Activated CD8-positive, alpha-beta memory T cell treated with anti-CD3 and anti-CD28 coated beads for 1 hour (primary cell): ENCODE measurements at places on chromosomes 5 and 9.
A peak's percentile ranks its signal among the peaks of the same experiment; 100 is the strongest.

GRCh38 chr5:28850320-28850921, 1812.0 kb upstream of the CDH9 start:
- DNase-seq = no peak

- DNase-seq = no peak
Observed at GRCh38 chr5:148168246-148168645, at the start of gene SPINK14. Gene SPINK14 (plus strand): TSS chr5:148168546. CDS start chr5:148169733, 1,187 bp downstream.

GRCh38 chr5:122424132-122424531, 112.1 kb downstream of the SNCAIP start:
- DNase-seq = no peak

GRCh38 chr9:130104491-130105193, 50.9 kb downstream of the GPR107 start:
- no peak for DNase-seq

- no peak for DNase-seq
Observed at GRCh38 chr9:34343090-34343489, 13.7 kb downstream of the NUDT2 start.

- DNase-seq = no peak
Observed at GRCh38 chr9:130555968-130556367, 23.4 kb upstream of the FUBP3 start.

GRCh38 chr9:88197781-88198340, 59.6 kb upstream of the SPATA31C2 start:
- no peak for DNase-seq

DNA sequence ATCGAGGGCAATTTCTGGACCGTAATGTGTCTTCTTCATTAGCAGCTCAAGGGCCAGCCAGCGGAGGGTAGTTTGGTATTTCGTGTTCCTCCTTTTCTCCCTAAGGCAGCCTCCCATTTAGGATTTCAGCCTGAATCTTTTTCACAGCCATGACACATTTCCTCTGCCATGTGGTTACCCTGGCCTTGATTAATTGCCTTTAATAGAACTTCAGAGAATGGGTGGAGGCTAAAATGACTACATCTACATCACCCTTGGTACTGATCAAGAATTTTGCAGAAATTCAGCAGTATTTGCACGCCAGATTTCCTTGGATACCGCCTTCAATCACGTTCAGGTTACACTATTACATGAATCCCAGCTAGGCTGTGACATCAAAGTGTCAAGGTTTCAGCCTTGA, 58.0 kb downstream of the ADAMTS16 start:
- no peak for DNase-seq

- DNase-seq = no peak
Observed at GRCh38 chr5:154654486-154655371, 100.4 kb upstream of the LARP1 start.

DNA sequence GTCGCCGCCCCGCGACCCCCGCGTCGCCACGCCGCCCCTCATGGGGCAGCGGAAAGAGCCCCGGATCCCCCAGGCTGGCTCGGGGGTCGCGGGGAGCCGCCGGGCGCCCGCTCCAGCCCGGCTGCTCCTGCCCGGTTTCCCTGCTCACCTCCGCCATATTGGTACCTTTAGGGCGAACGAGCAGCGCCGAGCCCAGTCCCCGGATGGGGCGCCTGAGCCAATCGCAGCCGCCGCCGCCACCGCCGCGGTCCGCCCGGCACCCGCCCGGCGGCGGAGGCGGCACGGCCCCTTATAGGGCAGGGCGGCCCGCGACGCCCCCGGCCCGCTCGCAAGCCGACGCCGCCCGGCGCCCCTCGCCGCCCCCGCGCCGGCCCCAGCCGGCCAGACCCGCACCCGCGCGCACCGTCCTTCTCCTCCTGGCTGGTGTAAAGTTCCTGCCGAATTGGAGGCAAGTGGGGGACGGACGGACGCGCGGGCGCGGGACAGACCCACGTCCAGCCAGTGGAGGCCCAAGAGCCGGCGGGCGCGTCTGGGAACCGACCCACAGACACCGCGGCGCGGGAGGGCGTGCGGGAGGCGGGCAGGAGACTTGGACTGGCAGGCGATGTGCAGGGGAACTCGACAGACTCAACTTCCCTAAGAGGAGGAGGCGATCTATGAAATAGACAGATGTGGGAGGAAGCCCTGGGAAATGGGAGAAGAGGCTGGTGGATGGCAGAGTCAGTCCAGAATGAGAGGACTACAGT, at the start of gene MIER3:
Gene MIER3, minus strand, starts transcription at position 178 of the 746 bp plus-strand sequence. Its CDS starts 21 bp downstream, at position 157.
- peak; percentile 68 for DNase-seq

DNA sequence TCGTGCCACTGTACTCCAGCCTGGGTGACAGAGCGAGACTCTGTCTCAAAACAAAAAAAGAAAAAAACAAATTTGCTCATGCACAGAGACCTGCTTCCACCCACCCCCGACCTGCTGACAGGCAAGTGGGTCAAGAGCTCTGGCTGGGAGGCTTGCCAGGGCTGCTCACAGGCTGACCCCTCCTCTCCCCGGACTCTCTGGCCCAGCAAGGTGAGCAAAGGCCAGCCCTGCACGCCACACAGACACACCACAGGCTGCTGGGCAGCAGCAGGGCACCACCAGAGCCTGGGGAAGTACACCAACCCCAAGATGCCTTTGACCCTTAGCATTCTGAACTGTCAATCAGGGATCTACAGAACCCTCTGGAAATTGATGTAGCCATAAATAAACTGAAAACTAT, 29.2 kb downstream of the NSUN2 start:
- no peak for DNase-seq

DNA sequence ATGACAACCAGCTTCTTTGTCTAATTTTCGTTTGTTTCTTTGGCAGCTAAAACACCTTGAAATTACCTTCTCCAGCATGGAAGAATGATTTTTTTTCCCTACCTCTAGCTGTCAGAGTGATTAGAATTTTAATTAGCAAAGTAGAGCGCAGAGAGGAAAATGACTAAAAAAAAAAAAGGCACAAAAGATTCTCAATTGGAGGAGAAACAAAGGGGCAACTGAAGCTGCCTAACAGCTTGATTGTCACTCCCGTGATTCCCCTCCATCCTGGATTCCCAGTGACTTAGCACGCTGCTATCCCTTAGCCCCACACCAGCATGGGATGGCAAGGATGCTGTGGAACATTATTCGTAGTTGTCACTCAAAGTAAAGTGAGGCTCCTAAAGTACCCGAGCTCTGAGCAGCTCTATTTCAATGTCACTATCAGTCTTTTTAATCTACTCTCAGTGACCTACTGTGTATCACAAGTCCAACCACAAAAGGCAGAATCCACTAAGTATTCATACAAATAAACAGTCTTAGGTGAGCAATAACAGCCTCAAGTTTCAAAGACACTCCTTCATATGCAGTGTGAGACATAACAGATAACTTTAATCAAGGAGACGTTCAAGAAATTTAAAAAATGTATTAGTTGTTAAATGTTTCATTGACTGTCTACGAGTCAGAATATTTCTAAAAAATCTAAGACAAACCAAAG, 710.0 kb upstream of the GRAMD2B start:
- no peak for DNase-seq

- DNase-seq = no peak
Observed at GRCh38 chr5:96489532-96489931, 56.5 kb upstream of the PCSK1 start.

GRCh38 chr9:30796764-30797163, 1587.7 kb upstream of the ACO1 start:
- no peak for DNase-seq

DNA sequence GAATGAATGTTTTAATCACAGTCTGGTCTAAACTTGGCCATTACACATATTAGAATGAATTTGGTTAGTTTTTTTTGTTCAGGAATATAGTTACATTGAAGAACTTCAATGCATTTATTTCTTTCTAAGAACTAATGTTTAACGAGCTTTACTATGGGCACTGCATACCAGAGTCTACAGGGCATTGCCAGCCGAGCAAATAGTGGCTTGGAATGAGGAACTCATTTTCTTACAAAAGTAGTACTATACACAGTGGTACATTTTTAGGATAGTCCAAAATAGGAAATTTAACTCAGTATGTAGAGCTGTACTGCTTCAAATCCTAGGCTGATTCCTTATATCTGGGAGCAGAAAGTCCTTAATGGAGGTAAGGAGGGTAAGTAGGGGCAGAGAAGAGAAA, 155.4 kb downstream of the CARTPT start:
- no peak for DNase-seq

GRCh38 chr5:111606194-111606593, 93.9 kb upstream of the STARD4 start:
- no peak for DNase-seq

DNA sequence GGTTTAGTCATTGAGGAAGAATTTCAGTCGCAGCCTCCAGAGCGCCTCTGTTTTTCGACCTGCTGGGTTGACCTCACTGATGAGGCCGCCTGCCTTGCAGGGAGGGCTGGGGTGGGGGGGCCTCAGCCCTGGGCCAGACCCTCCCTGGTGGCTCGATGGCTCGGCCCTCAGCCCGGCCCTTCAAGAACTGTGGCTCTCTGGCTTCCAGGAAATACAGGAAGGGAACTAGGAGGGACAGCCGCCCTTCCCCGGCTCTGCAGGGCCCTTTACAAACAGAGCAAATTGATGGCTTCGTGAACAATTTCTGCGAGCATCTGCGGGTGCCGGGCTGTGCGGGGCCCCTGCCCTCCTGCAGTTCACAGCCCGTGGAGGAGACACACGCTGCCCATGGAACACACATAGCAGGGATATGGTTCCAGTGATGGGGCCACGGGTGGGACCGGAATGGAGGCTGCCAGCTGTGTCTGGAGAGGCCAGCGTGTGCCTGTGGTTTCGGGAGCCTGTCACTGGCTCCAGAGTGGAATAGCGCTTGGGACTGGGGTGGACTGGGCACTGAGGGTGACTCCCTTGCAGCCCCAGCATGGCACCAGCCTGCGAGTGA, 39.6 kb downstream of the COL5A1 start:
- no peak for DNase-seq

- no peak for DNase-seq
Observed at GRCh38 chr5:41542183-41542582, 31.8 kb upstream of the PLCXD3 start.

GRCh38 chr5:142014911-142015584, 2.2 kb upstream of the GNPDA1 start:
- no peak for DNase-seq

- no peak for DNase-seq
Observed at GRCh38 chr9:137905740-137906139, 28.2 kb downstream of the CACNA1B start.

GRCh38 chr5:176548967-176549444, at the start of gene CDHR2:
Gene CDHR2 (plus strand): TSS chr5:176549342. CDS start chr5:176565353, 16,011 bp downstream.
- no peak for DNase-seq

DNA sequence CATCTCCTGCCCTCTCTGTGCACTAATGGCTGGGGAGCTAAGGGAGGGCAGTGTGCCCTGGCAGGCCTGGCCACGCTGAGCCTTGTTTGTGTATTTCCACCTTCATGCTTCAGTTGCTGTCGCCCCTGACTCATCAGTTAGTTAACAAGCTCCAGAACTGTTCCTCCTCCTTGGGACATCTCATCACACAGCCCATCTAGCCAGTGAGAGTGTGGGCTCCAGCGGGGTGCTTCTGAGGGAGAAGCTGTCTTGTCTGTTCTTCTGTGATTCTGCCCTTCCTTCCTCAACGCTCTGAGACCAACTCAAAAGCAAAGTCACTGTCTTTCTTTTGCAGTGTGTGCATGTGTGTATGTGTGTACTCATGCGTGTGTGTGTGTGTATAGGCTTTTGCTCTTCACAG, 58.3 kb upstream of the CPEB4 start:
- no peak for DNase-seq

DNA sequence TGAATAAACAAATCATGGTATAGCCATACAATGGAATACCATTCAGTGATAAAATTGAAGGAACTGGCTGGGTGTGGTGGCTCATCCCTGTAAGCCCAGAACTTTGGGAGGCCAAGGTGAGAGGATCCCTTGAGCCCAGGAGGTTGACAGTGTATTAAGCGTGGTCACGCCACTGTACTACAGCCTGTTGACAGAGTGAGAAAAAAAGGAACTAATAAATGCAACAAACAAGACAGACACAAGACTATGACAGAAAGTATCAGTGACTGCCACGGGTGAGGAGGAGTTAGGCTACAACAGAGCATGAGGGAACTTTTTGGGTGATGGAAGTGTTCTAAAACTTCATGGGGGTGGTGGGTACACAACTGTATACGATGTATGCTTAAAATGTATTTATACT, 2.2 kb downstream of the FNIP1 start:
- DNase-seq = no peak

DNA sequence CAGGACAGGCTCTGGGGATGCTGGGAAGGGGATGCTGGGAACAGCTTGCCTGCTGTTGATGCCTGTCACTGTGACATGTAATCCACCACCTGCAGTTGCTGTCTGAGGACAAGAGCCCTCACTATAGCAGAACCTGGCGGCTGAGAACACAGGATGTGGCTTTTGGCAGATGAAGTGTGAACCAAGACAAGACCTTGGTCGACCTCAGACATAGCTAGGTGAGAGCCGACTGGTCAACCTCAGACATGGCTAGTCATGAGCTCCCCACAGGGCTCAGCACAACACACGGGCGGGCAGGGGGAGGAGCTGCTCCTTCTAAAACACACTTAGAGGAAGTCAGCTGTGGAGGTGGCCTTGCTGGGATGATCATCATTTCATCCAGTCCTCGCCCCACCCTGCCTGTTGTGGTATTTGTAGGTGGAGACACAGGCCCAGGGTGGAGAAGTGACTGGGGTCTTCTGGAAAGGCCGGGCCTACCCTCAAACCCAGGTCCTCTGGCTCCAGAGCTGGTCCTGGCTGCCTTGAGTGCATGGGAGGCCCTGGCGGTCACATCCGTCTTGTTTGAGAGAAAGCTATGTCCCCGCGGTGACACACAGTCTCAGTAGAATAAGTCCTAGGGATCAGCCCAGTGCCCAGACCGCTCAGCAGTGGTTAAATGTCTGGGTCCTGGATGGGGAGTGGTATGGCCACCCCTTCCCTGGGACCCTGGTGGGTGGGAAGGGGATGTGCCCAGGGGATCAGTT, 6.1 kb downstream of the SUSD3 start:
- DNase-seq = peak; percentile 68

GRCh38 chr5:78649861-78650496, 1.4 kb upstream of the LHFPL2 start:
- DNase-seq = no peak

GRCh38 chr9:98287384-98287783, 31.9 kb upstream of the TBC1D2 start:
- DNase-seq = no peak

DNA sequence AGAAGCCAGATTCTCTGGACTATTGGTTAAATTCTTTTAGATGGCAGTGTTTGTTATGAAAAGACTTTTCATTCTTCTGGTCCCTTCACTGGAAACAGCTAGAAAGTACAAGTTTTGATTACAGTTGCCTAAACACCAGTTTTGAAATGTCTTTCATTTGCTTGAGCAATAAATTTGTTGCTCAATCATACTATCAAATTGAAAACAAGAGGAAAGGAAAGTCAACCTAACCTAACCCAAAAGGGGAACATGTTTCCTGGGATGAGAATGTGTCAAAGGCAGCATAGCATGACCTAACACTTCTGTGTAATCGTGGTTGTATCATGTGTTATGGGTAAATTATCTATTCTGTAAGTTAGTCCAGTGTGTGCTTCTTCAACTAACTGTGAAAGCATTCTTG, 213.2 kb downstream of the TMC1 start:
- no peak for DNase-seq

DNA sequence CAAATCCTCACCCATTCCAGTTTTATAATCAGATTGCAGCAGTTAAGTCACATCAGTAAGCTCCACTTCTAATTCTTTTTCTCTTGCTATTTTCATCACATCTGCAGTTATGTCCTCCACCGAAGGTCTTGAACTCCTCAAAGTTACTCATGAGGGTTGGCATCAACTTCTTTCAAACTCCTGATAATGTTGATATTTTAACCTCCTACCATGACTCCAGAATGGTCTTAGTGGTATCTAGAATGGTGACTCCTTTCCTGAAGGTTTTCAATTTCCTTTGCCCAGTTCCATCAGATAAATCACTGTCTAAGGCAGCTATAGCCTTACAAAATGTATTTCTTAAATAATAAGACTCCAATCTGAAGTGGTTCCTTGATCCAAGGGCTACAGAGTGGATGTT, 53.8 kb upstream of the EDIL3 start:
- no peak for DNase-seq
